ENCODE measurements at places on chromosomes 13 and 19. TPM values are rescaled to one million over a fixed set of nuclear protein-coding genes. Genes with fewer than 3 reads are reported as not detected.

The TUBB4A gene
- 8.1 TPM for total RNA-seq

The HTR2A gene
- total RNA-seq = not detected

The ZNF548 gene
- total RNA-seq = 4.7 TPM

The LILRA2 gene
- total RNA-seq = not detected

The ZNF211 gene
- total RNA-seq = 6.9 TPM

The SLC25A30 gene
- 7.0 TPM for total RNA-seq

The AMER2 gene
- total RNA-seq = not detected

The C19orf53 gene
- total RNA-seq = 179 TPM

The KCTD12 gene
- total RNA-seq = 1.7 TPM

The SIGLEC12 gene
- not detected for total RNA-seq

The MATK gene
- 1.3 TPM for total RNA-seq

The ZNF227 gene
- total RNA-seq = 9.2 TPM

The LGALS4 gene
- 0.53 TPM for total RNA-seq

The ACER1 gene
- not detected for total RNA-seq

The ZNF358 gene
- total RNA-seq = 17.7 TPM

The CGB8 gene
- 2.7 TPM for total RNA-seq

The C19orf18 gene
- total RNA-seq = not detected

The SMAD9 gene
- 0.06 TPM for total RNA-seq

The WDR62 gene
- 26.8 TPM for total RNA-seq
